Uterus (tissue), 4 donors: ENCODE measurements at places on chromosomes 7 and 10. TPM values are rescaled to one million over a fixed set of nuclear protein-coding genes. Genes with fewer than 3 reads are reported as not detected.

GRCh38 chr10:27603104-27603503 is 99.0 kb downstream of the RAB18 start:
- DNase-seq: no peak
- no peak overlapping the region for H3K4me3 ChIP-seq
- H3K36me3 ChIP-seq: no peaks in the 10 kb centered on the region
- H3K27ac ChIP-seq: no peak overlapping the region
- no peaks in the 10 kb centered on the region for H3K27me3 ChIP-seq

GRCh38 chr7:44382459-44383265 is 57.3 kb upstream of the CAMK2B start:
- no peaks in the 10 kb centered on the region for H3K27me3 ChIP-seq
- no peak for DNase-seq
- H3K4me3 ChIP-seq: no peak overlapping the region
- H3K36me3 ChIP-seq: no peaks in the 10 kb centered on the region
- no peaks in the 10 kb centered on the region for H3K4me1 ChIP-seq
- H3K27ac ChIP-seq: no peak overlapping the region

DNA sequence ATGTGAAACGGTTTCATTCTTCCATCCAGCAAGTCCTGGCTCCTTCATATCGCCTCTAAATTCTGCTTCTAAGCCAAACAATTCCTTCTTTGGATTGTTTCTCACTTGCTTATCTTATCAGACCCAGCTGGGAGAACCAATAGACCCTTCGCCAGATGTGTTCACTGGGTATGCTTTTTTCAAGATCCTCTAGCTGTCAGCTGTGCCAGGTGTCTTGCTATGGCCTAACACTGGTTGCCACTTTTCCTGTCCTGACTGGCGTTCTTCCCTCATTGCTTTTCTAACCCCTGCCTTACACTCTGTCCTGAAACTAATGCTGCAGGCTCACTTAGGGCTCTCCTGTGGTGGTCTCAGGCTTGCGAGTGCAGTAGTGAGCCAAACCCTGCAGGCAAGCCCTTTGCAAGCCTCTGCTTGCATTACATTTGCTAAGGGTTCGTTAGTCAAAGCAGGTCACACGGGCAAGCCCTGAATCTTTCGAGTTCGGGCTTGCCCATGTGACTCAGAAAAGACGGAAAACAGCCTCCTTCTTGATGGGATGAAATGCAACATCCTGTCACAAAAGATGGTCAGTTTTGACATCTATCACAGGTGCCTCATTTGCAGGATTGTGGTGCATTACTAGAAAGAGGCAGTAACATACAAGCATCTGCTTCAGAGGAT is 92.8 kb downstream of the VWC2 start:
- no peak overlapping the region for H3K4me3 ChIP-seq
- no peaks in the 10 kb centered on the region for H3K27me3 ChIP-seq
- no peaks in the 10 kb centered on the region for H3K36me3 ChIP-seq
- no peaks in the 10 kb centered on the region for H3K4me1 ChIP-seq
- no peak overlapping the region for H3K27ac ChIP-seq
- DNase-seq: no peak

DNA sequence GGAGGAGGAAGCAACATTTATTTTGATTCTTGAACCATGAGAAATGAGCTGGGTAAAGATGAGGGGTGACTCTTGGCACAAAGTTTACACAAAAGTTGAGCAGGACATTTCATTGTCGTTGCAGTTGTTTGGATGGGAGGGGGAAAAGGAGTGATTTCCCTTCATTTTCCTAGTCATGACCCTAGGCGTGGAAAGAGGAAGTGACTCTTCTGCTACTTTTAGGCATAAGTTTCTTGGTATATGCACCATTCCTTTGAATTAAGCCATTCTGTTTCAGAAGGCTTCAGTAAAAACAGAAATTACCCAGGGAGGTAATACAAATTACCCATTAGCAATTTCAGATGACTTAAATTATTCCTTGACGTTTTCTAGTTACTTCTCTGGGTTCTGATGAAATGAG is 113.9 kb upstream of the FAM171A1 start:
- no peaks in the 10 kb centered on the region for H3K27me3 ChIP-seq
- no peaks in the 10 kb centered on the region for H3K4me1 ChIP-seq
- no peak for DNase-seq
- H3K27ac ChIP-seq: no peak overlapping the region

The PNLIPRP2 gene
- not detected for total RNA-seq

The STEAP1 gene
- total RNA-seq: 9.4 TPM

The DGKB gene
- total RNA-seq: 12.7 TPM

The LIPN gene
- not detected for total RNA-seq
